ENCODE measurements at places on chromosomes 13 and 19.

GRCh38 chr13:33081666-33082065 lies 65.4 kb downstream of the KL start:
- DNase-seq = no peak

- DNase-seq = no peak
These were observed 1.8 kb downstream of the SBK3 start for GRCh38 chr19:55543567-55543966.

DNA sequence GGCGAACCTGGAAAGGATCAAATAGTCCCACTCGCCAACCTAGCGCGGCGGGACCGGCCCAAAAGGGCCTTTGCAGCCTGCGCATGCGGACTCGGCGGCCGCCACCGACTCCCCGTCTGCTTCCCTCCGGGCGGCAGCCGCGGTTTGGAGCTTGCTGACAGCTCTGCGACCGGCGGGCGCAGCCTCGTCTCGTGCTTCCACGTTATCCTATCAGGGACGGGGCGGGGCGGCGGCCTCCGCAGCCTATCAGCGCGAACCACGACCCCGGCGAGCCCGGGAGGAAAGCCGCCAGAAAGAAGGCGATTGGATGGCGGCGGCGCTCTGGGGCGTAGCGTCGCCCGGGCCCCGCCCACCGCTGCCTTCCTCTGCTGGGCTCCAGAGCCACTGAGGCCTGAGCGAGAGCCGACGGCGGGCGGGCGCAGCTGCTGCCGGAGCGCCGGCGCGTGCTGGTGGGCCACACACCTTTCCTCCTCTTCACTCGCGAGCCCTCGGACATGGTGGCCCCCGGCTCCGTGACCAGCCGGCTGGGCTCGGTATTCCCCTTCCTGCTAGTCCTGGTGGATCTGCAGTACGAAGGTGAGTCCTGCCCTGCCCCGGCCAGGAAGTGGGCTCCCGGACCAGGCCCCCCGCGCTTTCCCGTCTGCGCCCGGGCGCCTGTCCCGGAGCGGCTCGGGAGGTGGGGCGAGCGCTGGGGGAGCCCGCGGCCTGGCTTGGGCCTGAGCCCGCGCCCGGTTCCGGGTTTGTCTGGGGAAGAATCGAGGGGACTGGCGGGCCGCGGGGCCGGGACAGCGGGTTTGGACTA lies at the start of gene DNAJC3:
Gene DNAJC3, plus strand, starts transcription at position 378 of the 802 bp plus-strand sequence. Its CDS starts 117 bp downstream, at position 495.
- DNase-seq = peak; percentile 97

- no peak for DNase-seq
These were observed 37.3 kb upstream of the FNDC3A start for GRCh38 chr13:48938308-48938943.

DNA sequence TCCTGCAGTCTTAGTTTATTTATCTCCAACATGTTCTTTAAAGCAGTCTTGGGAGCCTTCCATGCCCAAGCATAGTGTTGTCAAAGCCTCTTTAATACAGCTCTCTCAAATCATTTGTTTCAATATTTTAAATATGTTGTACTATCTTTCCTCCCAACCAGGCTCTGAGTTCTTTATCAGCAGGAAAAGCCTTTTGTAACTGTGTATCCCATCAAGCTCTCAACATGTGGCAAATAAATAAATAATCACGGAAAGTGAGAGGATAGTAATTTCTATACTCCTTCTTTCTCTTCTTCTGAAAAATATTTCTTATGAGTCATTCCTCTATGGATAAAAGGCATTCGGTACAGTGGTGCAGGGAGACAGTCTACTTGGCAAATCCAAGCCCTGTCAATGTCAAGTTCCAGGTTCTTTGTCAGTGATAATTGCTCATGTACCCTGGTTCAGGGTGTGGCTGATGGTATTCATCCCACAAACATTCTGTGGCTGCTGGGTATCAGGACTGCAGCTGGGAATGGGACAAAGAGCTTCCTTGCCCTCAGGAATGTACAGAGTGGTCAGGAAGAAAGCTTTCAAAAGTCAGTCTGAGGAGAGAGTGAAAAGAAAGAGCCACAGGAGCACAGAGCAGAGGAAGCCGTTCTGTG lies 384.3 kb downstream of the EFNB2 start:
- no peak for DNase-seq

All from GM13977 (cell line).